ENCODE measurements at places on chromosomes 12 and 14.

- no peak for DNase-seq
Observed at GRCh38 chr12:92628476-92628875, 74.3 kb upstream of the PLEKHG7 start.

DNA sequence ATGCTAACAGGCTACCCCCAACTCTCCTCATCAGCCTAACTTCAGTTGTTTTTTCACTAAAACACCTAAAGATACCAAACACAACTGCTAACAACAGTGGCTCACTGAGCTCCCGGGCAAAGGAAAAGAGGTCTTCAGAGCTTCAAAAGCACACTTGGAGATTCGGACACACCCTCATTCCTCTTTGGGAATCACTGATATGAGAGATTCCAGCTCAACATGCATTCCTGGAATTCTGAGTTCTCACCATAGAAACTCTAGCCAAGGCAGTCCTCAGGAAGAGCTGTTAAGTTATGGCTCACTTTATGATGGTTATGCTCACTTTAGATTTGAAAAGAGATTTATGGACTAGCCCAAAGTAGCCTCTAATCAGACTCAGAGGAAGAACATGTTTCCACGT lies 40.1 kb downstream of the STXBP6 start:
- no peak for DNase-seq

DNA sequence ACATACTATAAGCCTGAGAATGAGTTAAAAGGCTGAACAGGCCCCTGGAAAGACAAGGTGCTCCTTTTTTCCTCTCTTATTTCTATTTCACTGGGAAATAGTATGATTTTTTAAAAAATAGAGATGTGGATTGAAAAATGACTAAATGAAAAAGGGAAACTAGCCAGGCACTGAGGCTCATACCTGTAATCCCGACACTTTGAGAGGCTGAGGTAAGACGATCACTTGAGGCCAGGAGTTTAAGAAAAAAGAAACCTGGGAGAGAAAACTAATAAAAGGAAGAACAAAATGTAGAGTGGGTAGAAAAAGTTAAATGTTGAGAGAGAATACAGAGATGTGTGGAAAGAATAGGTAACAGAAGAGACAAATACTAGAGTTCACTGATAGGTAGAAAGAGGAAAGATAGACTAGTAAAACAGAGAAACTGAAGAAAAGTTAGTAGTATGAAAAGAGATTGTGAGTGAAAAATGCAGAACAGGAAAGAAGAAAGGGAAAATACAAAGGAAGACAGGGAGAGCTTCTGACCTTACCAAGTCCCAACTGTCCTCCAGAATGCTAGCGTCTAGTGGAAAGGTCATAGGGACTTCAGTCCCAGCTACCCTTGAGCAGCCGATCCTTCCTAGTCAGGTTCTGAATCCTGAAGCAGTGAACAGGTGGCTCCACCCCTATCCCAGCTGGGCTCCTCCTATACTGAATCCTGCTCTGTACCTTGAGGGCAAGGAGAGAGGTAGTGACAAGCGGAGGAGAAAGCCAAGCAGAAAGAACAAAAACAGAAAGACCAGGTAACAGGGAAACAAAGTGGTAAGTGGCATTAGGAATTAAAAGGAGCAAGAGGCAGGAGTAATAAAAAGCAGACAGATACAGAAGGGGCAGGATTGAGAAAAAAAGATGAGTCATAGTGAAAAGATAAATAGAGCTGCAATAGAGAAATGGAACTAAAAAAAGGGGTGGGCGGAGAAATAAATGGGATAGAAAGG lies 7.3 kb downstream of the TMEM116 start:
- no peak for DNase-seq

DNA sequence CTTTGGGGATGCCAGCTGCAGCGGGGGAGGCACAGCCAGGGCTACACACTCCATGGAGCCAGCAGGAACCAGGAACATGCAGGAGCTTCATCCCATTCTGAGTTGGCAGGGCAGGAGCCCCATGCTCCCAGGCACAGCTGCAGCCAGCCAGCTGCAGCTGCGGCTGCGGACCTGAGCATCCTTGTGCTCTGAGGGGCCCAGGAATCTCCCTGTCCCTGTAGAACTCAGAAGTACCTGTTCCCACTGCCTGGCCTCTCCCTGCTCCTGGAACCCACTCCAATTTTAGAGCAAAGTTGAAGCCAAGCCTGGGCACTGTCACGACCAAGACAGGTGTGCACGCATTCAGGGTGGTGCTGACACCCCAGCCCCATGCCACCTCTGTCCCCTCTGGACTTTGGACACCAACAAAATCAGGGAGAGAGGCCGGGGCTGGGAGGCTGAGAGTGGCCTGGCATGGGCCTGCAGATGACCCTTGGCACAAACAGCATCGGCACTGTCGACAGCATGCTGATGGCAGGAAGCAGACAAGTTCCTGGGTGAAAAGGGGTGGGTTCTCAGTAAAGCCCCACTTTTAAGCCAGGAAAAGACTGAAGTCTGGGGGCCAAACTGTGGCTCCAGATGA lies 257.3 kb upstream of the LRFN5 start:
- DNase-seq, result no peak

- no peak for DNase-seq
Observed at GRCh38 chr12:13992585-13992984, 11.2 kb upstream of the GRIN2B start.

GRCh38 chr12:54126029-54126695 lies 62.6 kb downstream of the SMUG1 start:
- no peak for DNase-seq

DNA sequence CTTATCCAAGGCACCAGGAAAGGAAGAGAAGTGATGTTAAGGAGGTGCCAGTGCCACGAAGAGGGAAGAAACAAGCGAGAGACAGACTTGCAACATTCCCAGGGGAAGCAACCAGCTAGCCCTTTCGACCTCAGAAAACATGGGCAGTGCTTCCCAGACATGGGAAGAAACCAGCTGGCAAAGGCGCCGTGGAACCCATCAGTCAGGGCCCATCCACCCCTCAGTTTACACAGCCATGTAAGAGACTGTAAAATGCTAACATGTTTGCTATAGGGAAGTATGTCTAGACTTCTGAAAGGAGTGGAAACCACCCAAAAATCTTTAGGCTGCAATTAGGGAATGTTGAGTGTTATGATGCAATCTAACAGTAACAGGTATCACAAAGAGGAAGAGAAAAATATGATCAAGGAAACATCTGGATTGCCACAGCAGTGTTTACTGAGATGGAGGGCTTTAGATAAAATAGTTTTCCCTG lies 26.3 kb downstream of the ANAPC5 start:
- DNase-seq, result no peak

- DNase-seq, result no peak
Observed at GRCh38 chr12:69265205-69265604, 25.8 kb downstream of the CPSF6 start.

GRCh38 chr14:77242752-77243151 lies 28.3 kb downstream of the NGB start:
- no peak for DNase-seq

GRCh38 chr14:33120966-33121365 lies 182.3 kb downstream of the NPAS3 start:
- DNase-seq, result no peak
